Heart left ventricle (tissue), 16 donors: ENCODE measurements at places on chromosomes 7 and 10. TPM values are rescaled to one million over a fixed set of nuclear protein-coding genes. Genes with fewer than 3 reads are reported as not detected.

DNA sequence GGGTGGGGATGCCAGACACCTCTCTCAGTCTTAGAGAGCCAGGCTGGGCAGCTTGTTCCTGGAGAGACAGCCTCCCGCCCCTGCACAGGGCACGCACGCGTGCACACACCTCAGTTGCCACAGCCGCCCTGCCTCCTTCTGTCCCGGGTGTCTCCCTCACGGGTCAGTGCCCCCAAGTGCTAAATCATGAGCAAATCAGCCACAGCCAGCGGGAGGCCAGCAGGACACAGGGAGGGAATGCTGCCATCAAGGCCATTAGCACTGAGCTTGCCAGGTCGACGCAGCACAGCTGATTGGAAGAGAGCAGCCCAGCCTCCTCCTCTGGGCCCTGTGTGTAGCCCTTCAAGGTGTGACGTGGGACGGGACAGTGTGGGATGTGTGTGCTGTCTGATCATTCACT lies 130.4 kb downstream of the CDH23 start:
- no peak for DNase-seq

GRCh38 chr10:17607603-17608332 lies 9.4 kb downstream of the HACD1 start:
- no peak for DNase-seq

GRCh38 chr10:24449321-24449740 lies 240.4 kb downstream of the KIAA1217 start:
- DNase-seq, result no peak

- no peak for DNase-seq
These were observed 5.1 kb upstream of the SLC16A12 start for GRCh38 chr10:89540420-89540949.

DNA sequence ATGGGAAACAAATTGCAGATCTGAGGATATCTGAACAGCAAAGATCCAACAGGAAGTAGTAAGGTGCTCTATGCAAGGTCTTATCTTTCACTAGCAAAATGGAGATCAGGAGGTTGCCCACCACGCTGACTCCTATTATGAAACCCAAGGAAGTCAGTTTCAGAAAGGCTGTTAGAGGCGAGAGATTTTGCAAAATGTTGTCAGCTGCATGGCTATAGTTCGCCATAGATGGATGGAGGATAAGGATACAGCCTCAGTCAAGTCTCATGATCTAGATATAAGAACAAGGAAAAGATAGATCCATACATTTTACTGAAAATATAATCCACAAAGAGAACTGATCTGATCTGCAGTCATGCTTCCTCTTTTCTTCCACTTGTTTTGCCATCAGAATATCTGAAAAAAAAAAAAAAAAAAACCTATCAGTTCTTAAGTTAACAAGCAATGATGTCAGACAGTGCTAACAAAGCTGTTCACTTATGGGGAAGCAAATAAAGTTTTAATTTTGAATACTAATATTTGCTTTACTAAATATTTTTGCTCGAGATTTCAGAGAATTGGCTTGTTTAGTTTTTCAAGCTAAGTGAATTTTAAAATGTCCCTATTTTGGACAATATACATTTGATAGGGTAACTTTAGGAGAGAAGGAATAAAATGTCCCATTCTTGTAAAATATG lies 2.0 kb downstream of the GPR85 start:
- DNase-seq, result no peak

XPNPEP1 gene
- total RNA-seq, result 46.2 TPM

- DNase-seq, result no peak
These were observed 493.6 kb downstream of the RPS24 start for GRCh38 chr10:78527296-78527695.

GRCh38 chr7:98193474-98194180 lies 17.6 kb upstream of the BHLHA15 start:
- no peak for DNase-seq

GRCh38 chr7:133629701-133630100 lies 376.8 kb downstream of the EXOC4 start:
- DNase-seq, result no peak
